ENCODE measurements at places on chromosomes 2 and 18.
A peak's percentile ranks its signal among the peaks of the same experiment; 100 is the strongest.

DNA sequence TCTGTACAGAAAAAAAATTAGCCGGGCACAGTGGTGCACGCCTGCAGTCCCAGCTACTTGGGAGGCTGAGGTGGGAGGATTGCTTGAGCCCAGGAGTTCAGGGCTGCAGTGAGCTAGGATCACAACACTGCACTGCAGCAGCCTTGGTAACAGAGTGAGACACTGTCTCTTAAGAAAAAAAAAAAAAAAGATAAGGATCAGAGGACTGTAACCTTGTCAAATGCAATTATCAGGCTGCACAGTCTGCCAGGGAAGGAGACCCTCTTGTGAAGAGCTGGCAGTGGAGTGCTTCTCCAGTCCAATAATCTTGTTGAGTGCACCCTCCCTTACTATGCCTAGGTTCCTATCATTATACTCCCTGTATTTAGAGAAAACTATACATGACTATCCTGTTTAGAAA is 330.7 kb downstream of the PDE11A start:
- DNase-seq = no peak

- no peak for DNase-seq
Measured at GRCh38 chr2:233980955-233981561, 63.9 kb downstream of the TRPM8 start.

DNA sequence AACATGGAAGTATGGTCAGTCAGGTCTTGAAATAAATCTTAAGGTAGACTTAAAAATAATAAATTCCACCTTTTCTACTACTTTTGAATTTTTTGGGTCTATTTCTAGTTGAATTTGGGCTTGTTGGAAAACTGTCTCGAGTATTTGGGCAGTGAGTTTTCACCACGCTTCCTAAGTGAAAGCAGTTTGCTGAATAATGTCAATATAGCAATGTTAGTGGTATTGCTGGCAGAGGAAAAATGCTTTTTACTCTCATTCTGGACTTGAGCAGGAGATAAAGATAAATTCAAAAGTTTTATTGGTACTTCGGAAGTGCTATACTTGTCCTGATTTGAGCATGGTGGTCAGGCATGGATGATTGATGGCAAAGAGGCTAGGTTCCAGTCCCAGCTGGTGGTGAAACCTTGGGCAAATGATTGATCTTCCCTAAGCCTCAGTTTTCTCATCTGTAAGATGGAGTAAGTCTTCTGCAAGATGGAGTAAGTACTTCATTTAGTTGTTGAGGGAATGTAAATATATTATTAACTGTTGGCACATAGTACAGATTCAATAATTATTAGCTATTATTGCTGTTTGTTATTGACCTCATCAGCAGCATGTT is 503.5 kb upstream of the ZEB2 start:
- no peak for DNase-seq

DNA sequence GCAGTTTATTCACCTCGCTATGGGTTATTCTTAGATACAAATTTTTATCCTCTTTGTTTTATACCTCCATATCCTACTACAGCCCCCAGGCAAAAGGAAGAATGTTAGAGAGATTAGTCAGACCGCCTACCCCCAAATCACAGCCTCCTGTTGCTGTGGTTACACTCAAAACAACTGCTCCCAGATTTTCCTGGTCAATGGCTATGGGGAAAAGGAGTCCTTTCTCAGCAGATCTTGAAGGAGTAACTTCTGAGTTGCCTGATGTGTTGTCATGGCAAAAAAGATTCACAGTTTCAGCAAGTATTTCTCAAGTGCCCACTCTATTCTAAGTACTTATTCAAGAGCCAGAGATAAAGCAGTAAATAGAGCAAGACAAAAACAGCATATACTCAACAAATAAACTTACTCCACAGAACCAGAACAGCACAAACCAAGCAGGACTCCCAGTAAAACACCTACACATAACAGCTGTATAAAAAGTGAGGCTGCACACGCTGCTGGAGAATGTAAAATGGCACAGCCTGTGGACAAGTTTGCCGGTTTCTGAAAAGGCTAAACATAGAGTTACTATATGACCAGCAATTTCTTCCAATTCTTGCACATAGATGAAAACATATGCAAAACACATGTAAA is 104.8 kb downstream of the NOL10 start:
- no peak for DNase-seq

- DNase-seq = no peak
Measured at GRCh38 chr2:45223531-45223930, 214.3 kb upstream of the SIX2 start.

DNA sequence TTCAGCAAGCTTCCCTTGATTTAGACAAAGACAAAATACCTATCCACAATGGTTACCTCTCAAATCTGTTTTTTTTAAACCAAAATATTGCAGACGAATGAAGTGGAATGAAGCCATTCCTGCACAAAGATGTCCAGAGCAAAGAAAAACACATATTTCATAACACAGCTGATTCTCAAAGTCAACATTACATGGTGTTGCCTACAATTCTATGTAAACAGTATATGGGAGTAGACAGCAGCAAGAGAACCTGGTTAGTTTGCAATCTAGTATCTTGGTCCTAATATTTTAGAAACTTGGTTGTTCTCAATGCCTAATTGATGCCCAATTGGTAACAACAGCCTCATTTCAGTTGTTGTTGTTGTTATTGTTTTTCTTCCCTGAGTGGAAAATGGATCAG is 1240.9 kb upstream of the CHAC2 start:
- DNase-seq = no peak

DNA sequence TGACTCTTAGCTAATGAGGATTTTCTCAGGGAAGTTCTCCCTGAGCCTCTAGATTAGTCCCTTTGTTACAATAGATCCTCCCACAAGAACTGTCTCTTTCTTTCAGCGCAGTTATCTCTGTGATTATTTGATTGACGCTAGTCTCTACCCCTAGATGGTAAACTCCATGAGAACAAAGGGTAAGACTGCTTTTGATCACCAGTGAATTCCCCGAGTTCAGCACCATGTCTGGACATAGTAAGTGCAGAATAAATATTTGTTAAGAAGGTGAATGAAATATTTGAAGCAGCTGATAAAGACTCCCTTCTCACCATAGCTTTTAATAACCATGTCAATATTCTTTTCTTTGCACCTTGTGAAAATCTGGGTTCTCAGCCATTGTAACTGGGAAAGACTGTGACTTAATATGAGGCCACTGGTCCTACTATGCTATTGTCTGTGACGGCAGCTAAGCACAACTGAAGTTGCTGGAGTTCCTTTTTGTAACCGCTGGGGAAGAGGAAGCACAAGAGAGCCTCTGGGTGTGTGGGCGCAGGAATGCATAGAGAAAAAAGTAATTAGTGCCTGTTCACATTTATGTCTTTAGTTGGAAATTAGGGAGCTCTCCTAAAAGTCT is 214.7 kb downstream of the TGIF1 start:
- no peak for DNase-seq

- peak; percentile 64 for DNase-seq
Measured at GRCh38 chr2:174753038-174753633, 11.1 kb downstream of the CHRNA1 start.

- DNase-seq = no peak
Measured at GRCh38 chr18:79754022-79754761, 43.5 kb upstream of the KCNG2 start.

GRCh38 chr2:3913166-3913565 is 209.8 kb downstream of the DCDC2C start:
- no peak for DNase-seq

DNA sequence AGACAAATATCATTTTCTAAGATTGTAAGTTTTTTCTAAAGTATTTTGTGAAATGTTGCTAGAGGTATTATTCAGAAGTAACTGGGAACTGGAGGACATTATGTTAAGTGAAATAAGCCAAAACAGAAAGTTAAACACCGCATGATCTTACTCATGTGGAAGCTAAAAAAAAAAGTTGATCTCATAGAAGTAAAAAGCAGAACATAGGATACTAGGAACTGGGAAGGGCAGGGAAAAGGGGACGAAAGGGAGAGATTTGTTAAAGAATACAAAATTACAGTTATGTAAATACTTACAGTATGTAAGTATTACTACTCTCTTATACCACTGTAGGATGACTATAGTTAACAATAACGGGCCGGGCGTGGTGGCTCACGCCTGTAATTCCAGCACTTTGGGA is 46.7 kb upstream of the CDKL4 start:
- DNase-seq = no peak

GRCh38 chr2:36322108-36322507 is 33.5 kb upstream of the CRIM1 start:
- DNase-seq = no peak

DNA sequence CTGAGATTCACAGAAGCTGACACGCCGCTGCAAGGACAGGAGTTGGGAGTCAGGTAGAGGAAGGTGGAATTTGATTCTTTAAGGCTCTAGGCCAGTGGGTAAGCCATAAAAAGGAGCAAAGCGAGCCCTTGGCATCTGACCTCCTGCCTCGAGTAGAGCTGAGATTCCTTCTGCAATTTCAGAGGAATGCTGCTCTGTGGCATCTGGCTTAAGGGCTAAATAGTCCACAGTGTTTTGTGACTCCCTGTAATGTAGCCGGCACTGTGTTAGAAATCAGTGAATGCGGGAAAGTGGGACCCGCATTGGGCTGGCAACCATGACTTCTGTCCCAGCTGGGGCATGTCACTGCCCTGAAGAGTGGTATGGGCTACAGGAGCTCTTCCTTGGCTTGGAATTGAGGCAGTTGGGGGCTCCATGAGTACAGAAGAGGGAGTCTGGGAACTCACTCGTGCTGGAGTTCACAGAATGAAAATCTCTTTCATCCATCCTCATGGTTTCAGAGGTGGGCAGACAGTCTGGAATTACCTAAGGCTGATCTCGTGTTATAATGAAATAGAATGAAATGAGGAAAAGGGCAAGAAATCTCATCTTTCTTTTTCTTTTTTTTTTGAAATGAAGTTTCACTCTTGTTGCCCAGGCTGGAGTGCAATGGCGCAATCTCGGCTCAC is 12.7 kb upstream of the MYCN start:
- DNase-seq = no peak

DNA sequence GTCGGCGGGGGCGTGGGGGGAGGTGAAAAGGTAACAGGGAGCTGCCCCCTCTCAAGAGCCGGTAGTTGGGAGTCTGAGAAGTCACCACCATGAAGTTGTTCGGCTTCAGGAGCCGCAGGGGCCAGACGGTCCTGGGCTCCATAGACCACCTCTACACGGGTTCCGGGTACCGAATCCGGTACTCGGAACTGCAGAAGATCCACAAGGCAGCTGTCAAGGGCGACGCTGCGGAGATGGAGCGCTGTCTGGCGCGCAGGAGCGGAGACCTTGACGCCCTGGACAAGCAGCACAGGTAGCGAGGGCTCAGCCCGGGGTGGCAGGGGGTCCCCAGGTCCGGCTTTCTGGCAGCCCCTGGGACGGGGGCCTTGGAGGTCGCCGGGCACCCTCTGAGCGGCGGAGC is 47.1 kb upstream of the ZNF519 start:
- DNase-seq = no peak

Measured in CD4-positive, alpha-beta T cell treated with Interleukin-17A for 1 hour (primary cell).